ENCODE measurements at places on chromosomes 5 and 9. TPM values are rescaled to one million over a fixed set of nuclear protein-coding genes. Genes with fewer than 3 reads are reported as not detected.

DNA sequence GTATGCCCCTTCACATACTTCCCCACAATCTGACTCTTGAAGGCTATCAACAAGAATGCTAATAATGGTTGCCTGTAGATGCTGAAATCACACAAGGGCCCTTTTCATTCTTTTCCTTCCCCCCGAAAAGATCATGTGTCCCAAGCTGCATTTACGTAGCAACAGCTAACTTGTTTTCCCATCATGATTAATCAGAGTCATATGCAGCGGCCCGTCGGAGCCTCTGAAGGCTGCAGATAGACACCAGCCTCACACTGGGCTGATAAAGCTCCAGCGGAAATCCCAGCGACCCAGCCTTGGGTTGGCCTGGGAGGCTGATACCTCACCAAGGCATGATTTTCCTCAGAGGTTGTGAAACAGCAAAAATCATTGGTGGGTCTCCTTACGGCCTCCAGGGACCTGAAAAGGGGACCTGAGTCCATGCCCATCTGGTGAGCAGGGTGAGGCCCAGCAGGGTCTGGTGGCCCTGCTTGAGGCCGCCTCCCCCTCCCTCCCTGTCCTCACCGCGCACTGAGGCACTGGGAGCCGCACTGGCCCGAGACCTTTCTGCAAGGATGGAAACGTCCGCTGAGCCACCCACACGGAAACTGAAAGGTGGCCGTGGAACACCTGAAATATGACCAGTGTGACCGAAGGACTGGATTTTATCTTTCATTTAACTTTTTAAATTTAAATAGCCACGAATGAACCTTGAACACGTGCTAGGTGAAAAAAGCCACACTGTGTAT lies 114.2 kb upstream of the PHYKPL start:
- no peaks in the 10 kb centered on the region for H3K27me3 ChIP-seq
- H3K4me3 ChIP-seq, result no peak overlapping the region
- no peak for DNase-seq
- H3K4me1 ChIP-seq, result no peaks in the 10 kb centered on the region
- H3K27ac ChIP-seq, result no peak overlapping the region

GRCh38 chr5:165620394-165620793 lies 2115.0 kb downstream of the MAT2B start:
- no peak overlapping the region for H3K27ac ChIP-seq
- H3K4me1 ChIP-seq, result no peaks in the 10 kb centered on the region
- no peaks in the 10 kb centered on the region for H3K27me3 ChIP-seq
- peak; percentile 21 for DNase-seq
- no peaks in the 10 kb centered on the region for H3K36me3 ChIP-seq

DNA sequence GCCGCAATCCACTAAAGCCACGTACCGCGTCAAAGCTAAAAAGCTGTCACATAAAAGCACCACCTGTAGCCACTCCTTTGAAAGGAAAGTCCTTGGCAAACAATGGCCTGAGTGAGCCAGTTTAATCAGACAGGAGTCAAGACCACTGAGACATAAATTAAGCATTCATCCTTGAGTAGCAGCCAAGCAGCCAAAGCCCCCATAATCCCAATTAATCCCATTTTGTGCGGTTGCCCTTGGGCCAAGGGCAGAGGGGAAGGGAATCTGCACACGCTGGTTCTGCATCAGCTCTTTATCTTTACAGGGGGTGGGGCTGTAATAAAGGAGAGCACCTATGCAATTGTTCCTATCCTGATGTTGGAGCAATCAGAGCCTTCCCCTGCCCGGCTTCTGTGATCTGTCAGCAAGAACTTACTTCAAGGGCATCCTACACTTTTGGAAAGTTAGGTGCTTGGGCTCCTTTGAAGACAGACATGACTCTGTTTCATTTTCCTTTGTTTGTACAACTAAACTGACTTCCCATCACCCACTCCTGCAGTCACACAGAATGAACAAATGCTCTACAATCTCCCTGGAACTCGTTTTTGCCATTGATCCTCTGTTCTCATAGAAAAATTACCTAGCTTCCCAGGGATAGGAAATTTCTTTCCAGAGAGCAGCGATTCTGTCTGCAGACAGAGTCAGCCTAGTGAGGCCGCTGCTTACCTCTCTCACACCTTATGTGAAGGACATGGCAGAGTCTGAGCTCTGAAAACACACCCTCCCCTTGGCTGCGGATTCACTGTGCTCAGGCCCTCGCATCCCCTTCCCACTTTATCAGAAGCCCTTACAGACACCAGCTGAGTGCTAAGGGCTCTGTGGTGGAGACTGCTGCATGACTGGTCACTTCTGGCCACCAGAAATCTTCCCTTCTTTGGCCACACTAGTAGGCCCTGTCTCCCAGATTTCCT lies 116.2 kb upstream of the TBCA start:
- no peak for DNase-seq
- H3K4me3 ChIP-seq, result no peak overlapping the region
- H3K36me3 ChIP-seq, result no peaks in the 10 kb centered on the region
- no peaks in the 10 kb centered on the region for H3K27me3 ChIP-seq

DNA sequence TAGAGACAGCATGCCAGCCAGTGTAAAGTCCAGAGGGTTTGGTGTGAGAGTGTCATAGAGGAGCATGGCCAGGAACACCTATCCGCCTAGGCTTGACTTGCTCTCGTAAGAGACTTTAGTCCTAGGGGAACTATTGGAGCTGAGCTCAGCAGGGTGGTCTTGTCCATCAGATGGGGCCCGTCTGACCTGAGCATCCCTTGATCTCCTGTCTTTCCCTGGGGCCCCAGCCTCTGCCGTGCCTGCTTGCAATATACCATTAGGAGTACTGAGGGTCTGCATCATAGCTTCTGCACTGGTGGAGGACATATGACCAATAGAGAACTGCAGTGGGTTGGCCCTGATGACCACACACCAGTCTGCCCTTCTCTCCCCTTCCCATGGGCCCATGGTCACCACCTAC lies 251.0 kb downstream of the TUSC1 start:
- no peaks in the 10 kb centered on the region for H3K27me3 ChIP-seq
- no peaks in the 10 kb centered on the region for H3K4me1 ChIP-seq
- DNase-seq, result no peak
- no peaks in the 10 kb centered on the region for H3K36me3 ChIP-seq

DNA sequence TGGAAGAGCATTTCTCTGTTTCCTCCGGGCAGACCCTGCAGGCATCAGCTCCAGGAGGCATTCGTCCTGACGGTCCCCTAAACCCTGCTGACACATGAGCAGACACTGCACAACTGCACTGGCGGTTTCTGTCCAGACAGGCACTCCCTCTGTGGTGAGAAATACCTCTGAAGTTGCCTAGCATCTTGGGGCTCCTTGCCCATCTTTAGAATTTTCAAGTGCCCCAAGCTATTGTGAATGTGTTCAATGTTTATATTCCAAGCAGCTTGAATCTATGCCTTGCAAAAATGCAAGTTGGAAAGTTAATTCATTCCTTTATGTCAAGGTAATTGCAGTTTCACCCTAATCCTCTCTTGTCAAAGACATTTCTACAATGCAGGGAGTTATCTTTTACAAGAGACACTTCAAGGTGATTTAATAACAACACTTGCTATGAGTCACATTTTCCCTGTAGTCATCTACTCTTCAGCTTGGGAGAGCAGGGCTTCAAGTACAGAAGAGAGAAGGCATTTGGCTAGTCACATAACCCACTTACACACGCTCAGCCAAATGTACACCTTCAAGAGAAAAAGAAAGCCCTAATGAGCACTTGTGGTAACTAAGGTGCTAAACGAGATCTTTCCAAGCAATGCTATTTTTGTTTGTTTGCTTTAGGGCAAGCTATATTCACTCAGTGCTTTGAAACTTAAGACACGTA lies 302.5 kb downstream of the MLLT3 start:
- no peaks in the 10 kb centered on the region for H3K27me3 ChIP-seq
- no peak overlapping the region for H3K4me3 ChIP-seq
- H3K4me1 ChIP-seq, result peaks cover 14% of the 10 kb centered on the region
- H3K27ac ChIP-seq, result no peak overlapping the region
- no peak for DNase-seq
- no peaks in the 10 kb centered on the region for H3K36me3 ChIP-seq

DNA sequence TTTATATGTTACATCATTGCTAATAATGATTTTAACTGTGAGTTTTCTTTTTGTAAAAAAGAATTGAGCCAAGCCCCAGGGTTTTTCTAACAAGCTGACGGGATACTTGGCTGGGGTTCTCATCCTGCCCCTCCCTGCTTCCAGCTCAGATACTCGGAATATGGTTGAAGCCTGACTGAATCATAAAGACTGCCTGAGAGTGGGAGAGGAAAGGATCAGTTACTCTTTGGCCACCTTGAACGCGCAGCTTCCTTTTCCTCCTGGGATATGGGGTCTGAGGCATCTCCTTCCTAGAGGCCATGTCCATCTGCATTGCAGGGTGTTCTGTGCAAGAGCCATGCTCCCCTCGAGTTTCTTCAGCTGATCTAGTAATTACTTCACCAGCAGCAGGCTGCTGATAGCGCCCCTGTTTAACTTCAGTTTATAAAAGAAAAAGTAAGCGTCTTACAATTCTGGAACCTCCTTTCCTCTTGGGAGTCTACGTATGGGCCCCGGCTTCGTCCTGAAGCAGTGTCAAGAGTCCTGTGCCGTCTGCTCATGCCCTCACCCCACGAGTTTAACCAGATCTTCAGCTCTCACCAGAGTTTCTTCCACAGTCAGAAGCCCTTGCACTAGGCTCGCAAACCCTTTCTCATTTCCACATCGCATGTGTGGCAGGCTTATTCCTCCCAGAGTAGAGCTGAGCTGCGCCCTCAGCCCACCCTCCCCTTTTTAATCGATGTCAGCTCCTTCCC lies 130.0 kb downstream of the MVB12B start:
- no peaks in the 10 kb centered on the region for H3K27me3 ChIP-seq
- H3K4me3 ChIP-seq, result no peak overlapping the region
- no peaks in the 10 kb centered on the region for H3K36me3 ChIP-seq
- H3K4me1 ChIP-seq, result no peaks in the 10 kb centered on the region
- no peak overlapping the region for H3K27ac ChIP-seq

DNA sequence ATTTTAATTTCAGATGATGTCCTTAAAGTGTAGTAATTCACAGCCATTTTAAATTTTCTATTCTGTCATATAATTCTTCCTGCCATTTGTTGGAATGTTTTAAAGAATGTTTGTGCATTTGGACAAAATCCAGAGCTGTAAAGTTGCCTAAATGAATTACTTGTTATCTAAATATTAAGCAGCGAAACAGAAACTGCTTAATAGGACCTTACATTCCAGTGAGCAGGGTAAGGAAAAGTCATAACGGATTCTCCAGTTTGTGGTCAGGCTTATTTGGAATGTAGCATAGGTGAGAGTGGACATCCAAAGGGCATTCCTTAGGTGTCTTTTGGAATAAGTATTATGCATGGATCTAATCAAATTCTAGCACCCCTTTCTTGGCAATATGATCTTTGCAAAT lies 410.4 kb upstream of the PTPRD start:
- H3K36me3 ChIP-seq, result no peaks in the 10 kb centered on the region
- no peak for DNase-seq
- H3K4me1 ChIP-seq, result no peaks in the 10 kb centered on the region
- no peak overlapping the region for H3K4me3 ChIP-seq
- H3K27me3 ChIP-seq, result no peaks in the 10 kb centered on the region

GRCh38 chr9:86481466-86481865 lies 127.3 kb upstream of the TUT7 start:
- no peaks in the 10 kb centered on the region for H3K4me1 ChIP-seq
- H3K27ac ChIP-seq, result no peak overlapping the region
- DNase-seq, result no peak

- H3K36me3 ChIP-seq, result no peaks in the 10 kb centered on the region
- DNase-seq, result no peak
- no peaks in the 10 kb centered on the region for H3K4me1 ChIP-seq
- H3K27me3 ChIP-seq, result no peaks in the 10 kb centered on the region
Measured at GRCh38 chr9:73595036-73595545, 443.4 kb downstream of the ANXA1 start.

GRCh38 chr5:145598184-145598583 lies 237.0 kb downstream of the PRELID2 start:
- no peak overlapping the region for H3K27ac ChIP-seq
- no peak overlapping the region for H3K4me3 ChIP-seq
- no peaks in the 10 kb centered on the region for H3K4me1 ChIP-seq
- DNase-seq, result no peak

DNA sequence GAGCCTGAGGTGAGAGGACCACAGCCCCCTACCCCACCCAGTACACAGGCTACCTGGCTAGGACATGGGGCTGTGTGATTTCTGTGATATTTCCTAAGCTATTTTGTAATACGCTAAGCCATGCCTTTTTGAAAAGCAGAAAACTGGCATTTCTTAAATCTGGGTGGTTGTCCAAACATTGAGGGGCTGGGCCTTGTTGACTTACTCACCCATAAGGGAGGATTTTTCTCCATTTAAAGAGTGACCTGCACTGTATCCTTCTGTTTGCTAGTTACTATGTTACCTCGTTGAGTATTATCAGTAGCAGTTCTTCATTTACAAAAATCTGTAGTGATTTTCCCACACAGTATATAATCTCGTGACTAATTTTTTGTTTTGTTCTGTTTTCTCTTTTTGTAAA lies 117.5 kb upstream of the OTULINL start:
- H3K27me3 ChIP-seq, result no peaks in the 10 kb centered on the region
- DNase-seq, result no peak
- H3K36me3 ChIP-seq, result peaks cover 13% of the 10 kb centered on the region
- H3K27ac ChIP-seq, result no peak overlapping the region
- peaks cover 3% of the 10 kb centered on the region for H3K4me1 ChIP-seq

- no peaks in the 10 kb centered on the region for H3K27me3 ChIP-seq
- no peak overlapping the region for H3K4me3 ChIP-seq
- no peaks in the 10 kb centered on the region for H3K36me3 ChIP-seq
Measured at GRCh38 chr9:131731237-131731636, 8.6 kb downstream of the RAPGEF1 start.

- H3K4me3 ChIP-seq, result no peak overlapping the region
- no peaks in the 10 kb centered on the region for H3K36me3 ChIP-seq
- DNase-seq, result no peak
- H3K27ac ChIP-seq, result no peak overlapping the region
Measured at GRCh38 chr5:1536322-1536845, 12.6 kb upstream of the LPCAT1 start.

The FGF18 gene
- total RNA-seq, result not detected

The PCDHGB2 gene
- 2.3 TPM for total RNA-seq

The NRARP gene
- 24.4 TPM for total RNA-seq

The NEURL1B gene
- total RNA-seq, result 9.9 TPM

The TAF1L gene
- not detected for total RNA-seq

The HSD17B3 gene
- total RNA-seq, result not detected

The FOXI1 gene
- total RNA-seq, result not detected

Measured in body of pancreas (tissue), 4 donors.